ENCODE measurements at places on chromosomes 7 and 10. TPM values are rescaled to one million over a fixed set of nuclear protein-coding genes. Genes with fewer than 3 reads are reported as not detected.

- DNase-seq: no peak
These were observed 130.6 kb downstream of the TAX1BP1 start for GRCh38 chr7:27870595-27870994.

GRCh38 chr10:113939212-113939860 lies 84.9 kb downstream of the NHLRC2 start:
- no peak for DNase-seq

- DNase-seq: no peak
These were observed 159.9 kb downstream of the MAD1L1 start for GRCh38 chr7:2072798-2073197.

Gene ZMYND11
- 64.4 TPM for polyA plus RNA-seq

Gene HPS6
- 11.8 TPM for polyA plus RNA-seq

DNA sequence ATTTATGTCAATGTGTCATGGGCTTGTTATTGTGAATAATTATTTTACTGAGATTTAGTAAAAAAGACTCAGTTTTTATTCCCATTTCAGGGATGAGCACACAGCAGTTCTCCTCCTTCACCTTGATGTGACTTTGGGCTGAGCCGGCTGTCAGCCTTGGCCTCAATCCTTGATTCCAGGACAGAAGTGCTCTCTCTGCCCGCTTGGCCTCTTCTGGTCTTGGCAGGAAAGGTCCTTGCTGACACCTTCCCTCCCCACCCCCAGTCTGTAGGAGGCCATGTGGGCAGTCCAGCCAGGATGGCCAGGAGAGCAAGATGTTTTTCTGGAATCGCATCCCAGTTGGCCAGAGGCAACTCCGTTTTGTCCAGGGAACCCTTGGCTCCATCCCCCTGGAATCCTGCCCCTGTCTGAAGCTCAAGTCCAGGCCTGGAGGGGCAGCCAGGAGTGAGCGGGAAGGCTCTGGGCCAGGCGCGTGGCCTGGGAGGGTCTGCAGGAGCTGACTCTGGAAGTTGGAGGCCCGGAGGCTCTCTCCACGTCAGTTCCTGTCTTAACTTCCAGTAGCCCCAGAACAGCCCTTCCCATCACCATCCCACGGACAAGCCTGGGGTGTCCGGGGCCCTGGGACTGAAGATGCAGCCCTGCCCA lies 100.9 kb downstream of the PDGFA start:
- no peak for DNase-seq

- DNase-seq: no peak
These were observed 38.3 kb upstream of the VCL start for GRCh38 chr10:73959484-73960243.

DNA sequence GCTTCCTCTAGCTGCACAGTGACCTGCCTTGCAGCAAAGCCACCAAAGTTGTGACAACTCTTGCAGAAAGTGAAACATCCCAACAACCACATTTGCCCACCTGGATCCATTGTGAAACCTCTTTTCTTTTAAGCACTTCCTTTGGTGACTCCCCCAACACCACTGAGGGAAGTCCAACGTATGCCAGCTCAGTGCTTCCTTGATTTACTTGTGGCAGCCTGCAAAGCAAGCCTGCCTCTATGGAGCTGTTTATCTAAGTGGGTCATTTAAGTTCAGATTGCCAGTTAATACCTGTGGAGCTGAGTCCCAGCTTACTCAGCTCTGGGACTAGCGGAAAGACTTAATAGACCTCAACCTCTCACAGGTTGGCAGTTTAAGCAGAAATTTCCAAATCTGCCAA lies 230.8 kb upstream of the GHITM start:
- no peak for DNase-seq

DNA sequence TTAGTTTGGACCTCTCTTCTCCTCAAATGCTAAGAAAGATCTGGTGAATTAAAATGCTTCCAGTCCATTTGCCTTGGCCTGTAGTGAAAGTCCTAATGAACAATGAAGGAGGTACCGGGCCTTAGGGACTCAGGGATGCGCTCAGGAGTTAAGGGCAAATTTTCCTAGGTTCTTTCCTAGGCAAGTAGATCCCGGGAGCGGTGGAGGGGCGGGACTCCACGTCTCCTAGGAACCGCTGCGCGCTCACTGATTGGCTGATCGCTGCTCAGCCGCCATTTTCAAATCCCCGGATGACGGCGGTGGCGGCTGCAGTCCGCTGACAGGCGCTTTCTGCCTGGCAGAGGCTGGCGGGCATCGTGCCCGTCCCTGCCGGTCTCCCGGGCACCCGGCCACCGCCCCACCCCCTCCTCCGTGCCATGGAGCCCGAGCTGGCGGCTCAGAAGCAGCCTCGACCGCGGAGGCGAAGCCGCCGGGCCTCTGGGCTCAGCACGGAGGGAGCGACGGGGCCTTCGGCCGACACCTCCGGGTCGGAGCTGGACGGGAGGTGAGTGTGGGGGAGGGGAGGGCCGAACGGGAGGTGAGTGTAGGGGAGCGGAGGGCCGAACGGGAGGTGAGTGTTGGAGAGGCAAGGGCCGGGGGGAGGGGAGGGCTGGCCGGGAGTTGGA lies at the start of gene NET1:
TSS of gene NET1 (plus strand) at position 281 of the 665 bp plus-strand sequence. CDS start at position 417, 136 bp downstream.
- peak; percentile 31 for DNase-seq

Gene AVL9
- polyA plus RNA-seq: 12.0 TPM

DNA sequence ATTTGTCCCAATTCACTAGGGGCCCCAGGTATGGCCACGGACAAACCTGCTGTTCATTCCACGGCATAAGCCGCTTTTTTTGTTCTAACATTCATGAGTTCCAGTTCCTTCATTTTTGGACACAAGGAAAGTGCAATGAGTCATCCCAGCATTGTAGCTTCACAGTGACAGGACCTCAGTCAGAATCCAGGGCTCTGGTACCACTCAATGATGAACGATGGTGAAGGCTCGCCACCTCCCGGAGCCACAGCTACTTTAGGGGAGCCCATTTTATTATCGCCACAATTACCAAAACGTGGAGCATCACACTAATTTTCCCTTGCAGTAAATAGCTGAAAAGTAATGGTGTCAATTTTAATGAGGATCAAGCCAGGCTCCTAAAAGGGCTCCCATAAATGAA lies 62.9 kb downstream of the FGFR2 start:
- no peak for DNase-seq

- DNase-seq: no peak
These were observed 22.6 kb upstream of the TSPAN13 start for GRCh38 chr7:16730937-16731336.

DNA sequence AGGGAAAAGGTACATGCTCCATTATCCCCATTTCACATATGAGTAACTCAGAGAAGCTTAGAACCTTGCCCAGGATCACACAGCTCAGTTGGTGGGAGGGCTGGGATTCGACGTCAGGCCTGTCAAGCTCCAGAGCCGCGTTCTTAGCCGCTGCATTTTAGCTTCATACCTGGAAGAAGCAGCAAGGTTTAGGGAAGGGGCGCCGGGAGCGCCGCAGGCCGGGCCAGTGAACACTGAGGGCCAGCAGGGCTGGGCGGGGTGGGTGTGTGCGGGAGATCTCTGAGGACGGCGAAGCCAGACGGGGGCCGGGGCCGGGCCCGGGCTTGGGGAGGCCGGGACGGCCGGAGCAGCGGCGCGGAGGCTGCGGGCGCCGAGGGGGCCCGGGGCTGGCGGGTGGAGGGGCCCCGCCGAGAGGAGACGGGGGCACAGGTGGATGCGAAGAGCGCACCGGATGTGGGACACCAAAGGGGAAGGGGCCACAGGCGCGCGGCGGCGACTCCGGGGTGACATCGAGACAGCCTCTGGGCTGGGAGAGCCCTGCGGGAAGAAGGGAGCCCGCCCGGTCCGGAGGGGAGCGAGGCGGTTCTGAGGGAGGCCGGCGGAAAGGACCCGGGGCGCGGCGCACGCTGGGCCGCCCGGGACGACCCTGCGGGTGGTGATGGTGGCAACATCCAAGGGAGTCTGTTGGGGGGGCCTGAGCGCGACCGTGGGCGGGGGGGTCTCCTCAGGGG lies 498 bp downstream of the NDST2 start:
- DNase-seq: no peak

DNA sequence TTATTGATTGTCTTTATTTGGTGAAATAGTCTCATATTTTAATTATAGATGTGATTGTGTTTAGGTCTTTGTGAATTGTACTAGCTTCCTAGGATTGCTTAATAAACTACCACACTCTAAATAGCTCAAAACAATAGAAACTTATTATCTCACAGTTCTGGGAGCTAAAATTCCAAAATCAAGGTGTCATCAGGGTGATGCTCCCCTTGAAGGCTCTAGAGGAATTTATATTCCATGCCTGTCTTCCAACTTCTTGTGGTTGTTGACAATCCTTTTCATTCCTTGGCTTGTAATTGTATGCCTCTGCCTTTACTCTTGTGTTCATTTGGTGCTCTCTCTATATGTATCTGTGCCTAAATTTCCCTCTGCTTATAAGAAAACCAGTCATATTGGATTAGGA lies 155.3 kb upstream of the AKR1E2 start:
- DNase-seq: no peak

DNA sequence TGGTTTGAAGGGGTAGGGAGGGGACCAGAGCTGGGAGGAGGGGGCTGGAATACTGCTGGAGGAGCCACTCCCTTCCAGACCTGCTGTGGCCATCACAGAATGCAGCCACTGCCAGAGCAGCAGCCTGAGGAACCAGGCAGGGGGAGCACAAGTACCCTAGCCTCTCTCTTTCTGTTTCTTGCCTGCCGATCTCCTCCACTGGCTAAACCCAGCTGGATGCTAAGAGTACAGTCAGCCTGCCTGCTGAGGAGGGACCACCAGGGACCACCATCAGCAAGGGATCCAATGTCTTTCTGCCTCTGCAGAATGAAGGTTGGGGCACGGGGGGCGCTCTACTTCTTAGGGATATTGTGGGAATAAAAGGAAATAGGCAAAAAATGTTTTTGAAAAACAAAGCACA lies 4.7 kb downstream of the BLVRA start:
- no peak for DNase-seq

DNA sequence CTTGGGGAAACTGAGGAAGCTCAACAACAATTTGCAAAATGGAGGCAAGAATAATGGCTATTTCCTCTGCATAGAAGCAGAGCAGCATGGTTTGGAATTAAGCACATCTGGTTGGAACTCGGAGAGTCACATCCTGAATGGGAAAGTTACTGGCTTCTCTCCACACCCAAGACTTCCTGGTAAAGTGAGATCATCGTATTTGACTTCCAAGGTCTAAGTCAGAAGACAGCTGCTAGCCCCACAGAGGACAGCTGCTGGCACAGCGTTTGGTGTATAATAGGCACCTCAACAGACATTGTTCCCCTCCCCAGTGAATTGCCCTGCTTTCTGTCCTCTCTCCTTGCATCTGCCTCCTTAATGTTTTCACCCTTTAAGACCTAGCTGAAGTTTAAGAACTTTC lies 37.0 kb upstream of the NRF1 start:
- DNase-seq: peak; percentile 55
